ELR (cell line): ENCODE measurements at places on chromosomes 1 and 21.

DNA sequence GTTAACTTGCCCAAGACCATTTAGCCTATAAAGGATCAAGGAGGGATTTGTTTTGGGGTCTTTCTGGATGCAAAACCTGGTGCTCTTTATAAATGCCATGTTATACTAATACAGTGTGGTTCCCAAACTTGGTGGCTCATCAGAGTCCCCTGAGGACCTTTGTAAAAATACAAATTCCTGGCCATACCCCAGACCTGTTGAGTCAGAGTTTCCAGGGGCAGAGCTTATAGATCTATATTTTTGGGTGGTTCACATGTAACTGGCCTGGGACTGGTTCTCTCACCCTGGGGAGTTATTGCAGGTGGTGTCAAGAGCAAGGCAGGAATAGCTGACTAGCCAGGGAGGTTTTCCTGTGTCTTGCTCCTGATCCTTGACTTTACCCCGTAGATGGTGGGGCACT is 136.9 kb upstream of the HNRNPU start:
- no peak for DNase-seq

GRCh38 chr1:155932487-155932886 is 1.7 kb downstream of the KHDC4 start:
- peak; percentile 60 for DNase-seq

DNA sequence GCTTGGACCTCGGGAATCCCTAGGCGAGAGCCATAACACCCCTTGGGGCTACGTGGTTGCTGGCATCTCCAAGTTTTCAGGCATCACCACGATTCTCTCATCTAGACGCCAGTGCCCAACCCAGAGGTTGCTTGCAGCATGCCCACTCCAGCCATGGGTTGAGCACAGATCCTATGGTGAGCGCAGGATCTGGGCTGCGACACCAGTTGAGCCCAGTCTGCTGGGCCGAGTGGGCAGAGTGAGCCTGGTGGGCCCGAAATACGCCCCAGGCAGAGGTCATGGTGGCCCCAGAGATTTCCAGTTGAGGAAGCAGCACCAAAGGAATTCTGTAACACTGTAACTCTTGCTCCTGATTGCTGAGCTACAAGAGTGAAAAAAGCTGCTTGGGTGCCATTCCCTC is 46.1 kb upstream of the GRIK1 start:
- no peak for DNase-seq

DNA sequence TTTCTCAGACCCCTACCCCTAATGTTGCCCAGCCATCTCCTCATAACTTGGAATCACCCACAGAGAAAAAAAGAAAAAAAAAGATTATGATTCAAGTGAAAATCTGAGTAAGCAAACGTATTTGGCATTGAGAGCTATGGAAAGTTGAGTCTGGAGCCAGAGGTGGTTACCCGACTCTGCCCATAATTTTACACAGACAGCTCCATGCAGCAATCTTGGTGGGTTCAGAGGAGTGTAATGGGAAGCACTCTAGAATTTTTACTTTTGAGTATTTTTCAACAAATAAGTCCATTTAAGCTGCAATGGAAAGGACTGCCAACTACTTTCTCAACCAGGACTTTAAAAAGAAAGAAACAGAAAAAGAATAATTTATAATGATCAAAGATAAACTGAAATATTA is 62.7 kb downstream of the ZC3H11B start:
- no peak for DNase-seq

- no peak for DNase-seq
These were observed 111.2 kb downstream of the SPAG17 start for GRCh38 chr1:118073648-118074435.

GRCh38 chr1:170340308-170340707 is 191.7 kb upstream of the GORAB start:
- no peak for DNase-seq

DNA sequence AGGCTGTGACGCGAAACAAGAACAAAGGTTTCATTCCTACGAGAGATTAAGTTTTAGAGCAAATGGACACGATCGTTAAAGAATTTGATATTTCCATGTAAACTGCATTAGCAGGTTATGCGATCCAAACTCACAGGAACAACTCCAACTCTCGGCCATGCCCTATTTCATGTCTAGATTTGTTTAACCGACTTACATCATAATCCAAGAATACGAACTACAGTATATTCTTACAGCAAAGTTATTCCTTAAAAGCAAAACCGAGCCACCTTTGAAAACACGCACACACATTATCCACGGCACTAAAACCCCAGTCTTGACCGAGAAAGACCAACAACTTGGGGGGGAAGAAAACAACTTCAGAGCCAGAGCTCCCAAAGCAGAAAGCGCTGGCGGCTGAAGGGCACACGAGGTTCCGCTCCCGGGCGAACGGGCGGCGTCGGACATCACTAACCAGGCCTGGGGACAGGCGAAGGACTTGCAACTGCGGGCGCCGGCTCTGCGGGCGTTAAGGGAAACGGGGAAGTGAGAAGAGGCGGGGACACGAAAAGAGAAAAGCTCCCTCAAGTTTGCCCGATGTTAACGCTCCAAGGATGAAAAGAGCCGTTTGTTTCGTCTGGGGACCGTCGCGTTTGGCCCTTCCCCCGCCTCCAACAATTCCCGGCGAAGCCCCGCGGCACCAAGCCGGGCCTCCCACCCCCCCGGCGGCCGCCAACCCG is 690 bp downstream of the B3GALNT2 start:
- DNase-seq = peak; percentile 71

DNA sequence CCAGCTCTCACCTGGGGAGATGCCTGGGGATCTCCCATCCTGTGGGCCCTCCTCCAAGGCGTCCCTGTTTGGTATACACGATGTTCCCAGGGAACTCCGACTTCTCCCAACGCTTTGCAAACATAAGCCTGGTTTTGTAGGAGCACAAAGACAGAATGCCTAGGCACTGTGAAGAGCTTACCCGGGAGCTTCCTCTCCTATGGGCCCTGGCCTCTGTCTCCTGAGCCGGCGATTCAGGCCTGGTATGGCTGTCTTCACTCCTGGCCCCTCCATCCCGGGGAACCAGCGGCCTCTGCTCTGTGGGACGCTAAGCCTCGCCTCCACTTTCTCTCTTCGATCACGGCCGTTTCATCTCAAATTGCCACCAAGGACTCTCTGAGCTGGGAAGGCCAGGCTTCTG is 59.6 kb upstream of the ACTRT2 start:
- no peak for DNase-seq

DNA sequence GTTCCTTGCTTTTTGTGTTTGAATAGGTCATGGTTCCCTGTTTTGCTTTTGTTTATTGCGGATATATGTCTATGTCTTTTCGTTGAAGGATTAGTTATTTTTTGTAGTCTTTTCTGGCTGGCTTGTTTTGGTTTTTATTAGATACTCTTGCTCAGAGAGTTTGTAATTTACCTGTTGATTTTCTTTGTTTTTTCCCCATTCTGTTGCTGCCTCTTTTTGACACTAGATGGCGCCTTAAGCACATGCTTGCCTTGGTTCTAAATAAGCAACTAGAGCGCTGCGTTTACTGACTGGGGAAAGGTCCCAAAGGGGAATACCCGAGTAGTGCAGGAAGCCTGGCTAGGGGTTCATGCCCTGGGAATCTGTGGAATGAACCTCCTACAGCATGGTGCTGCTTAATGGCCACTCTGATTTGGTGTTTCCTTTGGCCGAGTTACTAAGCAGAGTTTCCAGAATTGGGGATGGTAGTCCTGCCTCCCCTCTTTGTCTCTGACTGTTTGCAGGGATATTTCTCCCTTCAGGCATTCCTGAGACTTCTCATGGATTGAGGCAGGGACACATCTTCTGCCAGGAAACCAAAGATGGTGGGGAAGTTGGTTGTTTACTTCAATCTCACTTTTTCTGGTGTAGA is 143.2 kb downstream of the PTPRU start:
- peak; percentile 54 for DNase-seq

DNA sequence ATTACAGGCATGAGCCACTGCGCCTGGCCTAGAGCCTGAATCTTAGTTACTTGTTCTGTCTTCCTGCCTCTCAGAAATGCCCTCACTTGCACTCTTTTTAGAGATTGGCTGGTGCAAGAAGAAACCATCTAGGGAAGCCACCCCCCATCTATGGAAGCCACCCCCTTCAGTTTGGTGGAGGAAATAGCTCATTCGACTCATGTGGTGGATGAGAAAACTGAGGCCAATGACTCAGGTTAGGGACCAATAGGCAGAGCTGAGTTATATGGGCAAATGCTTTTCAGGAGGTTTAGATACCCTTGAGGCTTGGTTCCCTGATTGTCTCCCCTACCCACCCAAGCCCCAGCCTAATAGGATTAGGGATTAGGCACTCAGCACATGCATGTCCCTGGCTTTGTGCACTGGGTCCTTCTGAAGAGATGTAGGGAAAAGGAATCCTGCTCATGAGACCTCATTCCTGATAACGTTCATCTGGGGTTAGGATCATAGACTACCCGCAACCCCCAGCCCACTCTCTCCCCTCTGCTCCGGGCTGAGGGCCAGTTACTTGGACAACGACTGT is 77.1 kb downstream of the PAX7 start:
- DNase-seq = no peak

DNA sequence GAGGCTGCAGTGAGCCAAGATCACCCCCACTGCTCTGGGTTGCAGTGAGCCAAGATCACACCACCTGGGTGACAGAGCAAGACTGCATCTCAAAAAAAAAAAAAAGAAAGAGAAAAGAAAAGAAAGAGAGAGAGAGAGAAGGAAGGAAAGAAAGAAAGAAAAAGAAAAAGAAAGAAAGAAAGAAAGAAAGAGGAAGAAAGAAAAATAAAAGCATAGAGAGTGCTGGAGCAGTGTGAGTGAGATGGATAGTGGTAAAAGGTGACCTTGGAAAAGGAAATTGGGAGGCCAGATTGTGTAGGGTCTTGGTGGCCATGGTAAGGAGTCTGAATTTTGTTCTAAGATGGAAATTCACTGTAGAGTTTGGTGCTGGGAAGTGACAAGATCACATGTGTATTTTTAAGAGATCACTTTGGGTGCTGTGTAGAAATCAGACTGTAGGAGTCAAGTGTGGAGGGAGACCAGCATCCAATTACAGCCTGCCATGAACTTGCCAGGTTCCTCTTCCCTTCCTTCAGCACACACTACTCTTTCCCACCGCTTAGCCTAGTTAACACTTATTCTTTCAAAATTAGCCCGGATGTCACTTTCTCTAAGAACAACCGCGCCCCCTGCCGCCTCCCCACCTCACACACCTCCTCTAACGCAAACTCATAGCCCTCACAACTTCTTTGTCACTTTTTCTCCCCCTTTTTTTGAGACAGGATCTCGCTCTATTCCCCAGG is 17.9 kb downstream of the MTX1 start:
- peak; percentile 83 for DNase-seq

DNA sequence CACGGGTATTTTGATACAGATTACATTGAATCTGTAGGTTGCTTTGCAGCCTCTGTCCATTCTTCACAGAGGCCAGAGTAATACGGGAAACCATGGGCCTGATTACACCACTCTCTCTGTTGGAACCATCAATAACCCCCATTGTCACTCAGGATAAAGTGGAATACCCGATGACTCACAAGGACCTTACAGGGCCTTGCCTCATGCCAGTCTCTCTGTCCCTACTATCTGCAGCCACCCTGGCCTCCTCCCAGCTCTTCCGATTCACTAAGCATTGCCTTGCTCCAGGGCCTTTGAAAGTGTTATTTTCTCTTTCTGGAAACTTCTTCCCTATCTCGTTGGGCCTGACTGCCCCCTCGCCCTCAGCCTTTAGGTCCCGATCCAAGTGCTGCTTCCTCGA is 61.7 kb downstream of the HMGB4 start:
- DNase-seq = no peak

DNA sequence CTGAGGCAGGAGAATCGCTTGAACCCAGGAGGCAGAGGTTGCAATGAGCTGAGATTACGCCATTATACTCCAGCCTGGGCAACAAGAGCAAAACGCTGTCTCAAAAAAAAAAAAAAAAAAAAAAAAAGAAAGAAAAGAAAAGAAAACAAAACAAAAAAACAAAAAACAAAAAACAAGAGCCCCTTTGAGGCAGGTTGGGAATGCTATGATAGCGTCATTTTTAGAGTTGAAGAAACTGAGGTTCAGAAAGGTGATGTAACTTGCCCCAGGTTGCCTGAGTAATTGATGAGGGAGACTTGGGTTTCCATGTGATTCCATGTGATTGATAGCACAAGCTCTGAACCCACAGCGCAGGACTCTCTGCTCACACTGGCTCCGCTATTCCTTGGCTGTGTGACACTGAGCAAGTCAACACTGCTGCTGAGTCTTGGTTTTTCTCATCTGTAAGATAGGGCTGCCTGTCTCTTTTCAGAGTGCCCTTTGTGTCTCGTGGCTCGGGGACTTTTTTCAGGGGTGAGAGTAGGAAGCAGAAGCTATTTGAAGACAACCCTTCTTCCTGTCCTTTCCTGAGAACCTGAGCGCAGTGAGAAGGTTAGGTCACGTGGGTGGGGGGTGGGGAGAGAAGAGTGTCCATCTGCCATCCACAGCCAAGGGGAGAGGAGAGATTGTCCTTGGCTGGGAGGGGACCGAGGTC is 2.5 kb downstream of the CNR2 start:
- no peak for DNase-seq

- no peak for DNase-seq
These were observed 871 bp upstream of the ETS2 start for GRCh38 chr21:38804789-38805327.

GRCh38 chr1:246415028-246415427 is 92.1 kb downstream of the SMYD3 start:
- no peak for DNase-seq

GRCh38 chr1:20685741-20686140 is 24.6 kb upstream of the DDOST start:
- DNase-seq = no peak

DNA sequence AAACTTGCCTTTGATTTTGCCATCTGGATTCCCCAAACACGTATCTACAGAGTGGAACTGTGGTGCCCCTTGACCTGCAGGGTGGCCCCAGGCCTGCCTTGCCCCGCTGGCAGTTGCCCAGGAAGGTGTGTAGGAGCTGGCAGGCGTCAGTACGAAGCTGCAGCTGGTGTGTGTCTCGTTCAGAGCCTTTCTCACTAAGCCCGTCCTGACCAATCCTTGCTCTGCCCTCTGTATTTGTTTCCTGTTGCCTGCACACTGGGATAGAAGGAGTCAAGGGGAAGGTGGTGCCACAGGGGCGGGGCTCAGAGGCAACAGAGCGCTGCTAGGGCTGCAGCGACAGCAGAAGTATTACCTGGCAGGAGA is 5.2 kb upstream of the VSIG8 start:
- no peak for DNase-seq

- no peak for DNase-seq
These were observed 6.9 kb downstream of the NOC2L start for GRCh38 chr1:952201-952600.

GRCh38 chr21:42411891-42412635 is 8.4 kb downstream of the UBASH3A start:
- no peak for DNase-seq
